ENCODE measurements at places on chromosomes 1 and 21.

DNA sequence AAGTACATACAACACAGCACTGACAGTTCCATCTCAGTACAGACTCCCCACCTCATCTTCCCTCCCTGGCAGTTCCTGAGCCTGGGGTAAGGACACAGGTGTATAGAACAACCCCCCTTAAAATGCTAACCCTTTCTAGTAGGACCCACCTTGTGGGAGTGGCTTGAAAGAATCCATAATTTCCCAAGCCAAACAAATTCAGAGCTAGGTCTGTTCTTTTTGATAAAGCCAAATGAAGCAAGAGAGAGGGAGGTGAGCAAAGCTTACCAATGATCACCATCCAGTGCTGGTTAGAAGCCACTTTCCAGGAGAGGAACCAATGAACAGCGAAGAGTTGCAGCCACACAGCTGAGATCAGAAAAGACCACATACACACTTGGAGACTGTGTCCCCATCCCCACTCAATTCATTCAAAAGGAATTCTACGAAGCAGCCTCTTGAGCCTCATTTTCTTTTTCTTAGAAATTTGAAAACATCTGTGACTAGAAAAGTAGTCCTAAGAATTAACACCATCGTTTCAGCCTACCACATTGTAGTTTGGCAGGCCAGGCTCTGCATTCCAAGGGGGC is 9.2 kb downstream of the UBE2Q1 start:
- no peak for DNase-seq

GRCh38 chr1:8560611-8561544 is 243.0 kb downstream of the SLC45A1 start:
- peak; percentile 32 for DNase-seq

DNA sequence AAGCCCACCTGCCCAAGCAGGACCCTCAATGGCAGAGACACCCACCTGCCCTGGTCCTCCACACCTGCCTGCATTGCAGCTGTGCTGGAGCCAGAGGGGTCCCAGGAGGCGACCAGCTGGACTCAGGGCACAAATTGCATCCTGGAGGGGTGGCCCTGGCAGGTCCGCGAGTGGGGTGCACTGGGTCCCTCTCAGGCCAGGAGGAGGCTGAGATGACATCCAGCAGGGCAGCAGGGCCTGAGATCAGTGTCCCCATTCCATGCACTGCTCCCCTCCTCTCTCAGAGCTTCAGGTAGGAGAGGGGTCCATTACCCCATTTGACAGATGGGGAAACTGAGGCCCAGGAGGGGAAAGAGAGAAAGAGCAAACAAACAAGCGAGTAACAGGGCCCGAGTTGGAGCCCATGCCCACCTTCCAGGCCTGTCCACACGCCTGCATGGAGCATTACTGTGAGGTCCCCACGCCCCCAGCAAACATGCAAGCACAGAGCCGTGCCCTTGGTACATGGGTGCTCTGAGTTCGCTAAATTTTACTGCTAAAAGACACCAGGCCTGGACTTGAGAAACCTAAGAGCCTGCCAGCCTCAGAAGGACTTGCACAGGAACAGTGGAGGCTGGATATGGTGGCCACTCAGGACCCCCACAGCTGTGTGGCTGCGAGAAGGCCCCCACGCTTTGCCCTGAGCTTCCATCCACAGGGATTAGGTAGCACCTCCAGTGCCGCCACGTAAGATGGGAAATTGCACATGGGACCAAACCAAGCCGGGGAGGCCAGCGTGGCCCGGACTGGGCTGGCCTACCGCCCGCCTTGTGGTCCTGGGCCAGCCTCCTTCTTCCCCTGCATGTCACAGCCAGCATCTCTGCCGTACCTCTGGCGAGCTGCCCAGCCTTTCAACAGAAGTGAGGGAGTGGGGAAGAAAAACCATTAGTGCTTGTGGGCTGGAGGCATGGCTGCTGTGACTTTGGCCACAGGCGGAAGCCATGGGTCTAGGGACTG is 7.4 kb downstream of the WNT3A start:
- DNase-seq = no peak

- DNase-seq = no peak
These were observed 958 bp downstream of the DDR2 start for GRCh38 chr1:162633081-162633762.

DNA sequence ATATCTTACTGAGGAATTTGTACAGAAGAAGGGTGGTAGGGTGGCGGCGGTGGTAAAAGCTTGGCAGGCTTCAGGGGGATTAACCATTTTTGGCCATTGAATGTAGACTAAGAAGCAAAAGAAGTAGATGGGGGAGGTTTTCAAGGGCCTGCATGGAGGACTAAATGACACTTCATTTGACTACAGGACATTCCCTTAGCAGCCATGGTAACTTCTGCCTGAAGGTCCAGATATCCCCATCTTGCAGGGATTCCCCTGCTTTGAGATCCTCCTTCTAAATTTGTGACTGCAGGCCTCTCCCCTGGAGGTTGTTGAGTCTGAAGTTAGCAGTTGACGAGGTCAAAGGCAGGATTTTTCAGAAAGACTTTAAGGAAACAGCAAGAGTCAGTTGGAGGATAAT is 4.8 kb downstream of the VASH2 start:
- no peak for DNase-seq
